ENCODE measurements at places on chromosomes 1 and 21. TPM values are rescaled to one million over a fixed set of nuclear protein-coding genes. Genes with fewer than 3 reads are reported as not detected.
A peak's percentile ranks its signal among the peaks of the same experiment; 100 is the strongest.

Gene NBPF3
- 1.0 TPM for total RNA-seq

Gene ITLN1
- not detected for total RNA-seq

Gene SCCPDH
- 12.2 TPM for total RNA-seq

GRCh38 chr1:24964811-24965570 is 34.9 kb upstream of the RUNX3 start:
- peak; percentile 91 for DNase-seq

GRCh38 chr21:44983421-44984206 is 43.8 kb downstream of the SLX9 start:
- no peak for DNase-seq

DNA sequence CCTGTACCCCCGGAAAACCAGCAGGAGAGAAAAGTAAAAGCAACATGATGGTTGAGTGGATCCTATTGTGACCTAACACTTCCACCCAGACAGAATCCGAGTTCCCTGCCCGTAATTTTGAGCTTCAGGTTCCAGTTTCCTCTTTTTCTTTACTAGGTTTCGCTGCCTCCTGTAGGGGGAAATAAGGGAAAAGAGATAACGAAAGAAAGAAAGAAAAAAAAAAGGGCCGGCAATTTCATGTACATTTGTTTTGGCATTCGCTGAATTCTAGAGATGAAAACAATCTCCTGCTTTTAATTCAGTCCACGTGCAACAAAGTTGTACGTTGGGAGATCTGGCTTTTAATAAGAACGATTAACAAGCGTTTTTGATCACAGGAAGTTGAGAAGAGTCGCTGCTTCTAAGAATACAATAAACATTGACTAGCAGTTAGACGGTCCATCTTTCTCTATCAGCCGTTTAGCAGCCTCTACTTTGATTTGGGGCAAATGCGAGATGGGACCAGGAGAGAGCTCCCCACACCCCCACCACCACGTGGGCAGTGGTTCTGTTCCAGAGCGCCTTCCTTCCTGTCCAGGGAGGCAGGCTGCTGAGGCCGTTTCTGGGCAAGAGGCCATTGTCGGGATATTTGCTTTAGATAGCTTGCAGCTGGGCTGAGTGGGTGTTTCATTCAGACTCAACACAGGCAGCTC is 155.9 kb upstream of the RUNX1 start:
- peak; percentile 54 for DNase-seq

DNA sequence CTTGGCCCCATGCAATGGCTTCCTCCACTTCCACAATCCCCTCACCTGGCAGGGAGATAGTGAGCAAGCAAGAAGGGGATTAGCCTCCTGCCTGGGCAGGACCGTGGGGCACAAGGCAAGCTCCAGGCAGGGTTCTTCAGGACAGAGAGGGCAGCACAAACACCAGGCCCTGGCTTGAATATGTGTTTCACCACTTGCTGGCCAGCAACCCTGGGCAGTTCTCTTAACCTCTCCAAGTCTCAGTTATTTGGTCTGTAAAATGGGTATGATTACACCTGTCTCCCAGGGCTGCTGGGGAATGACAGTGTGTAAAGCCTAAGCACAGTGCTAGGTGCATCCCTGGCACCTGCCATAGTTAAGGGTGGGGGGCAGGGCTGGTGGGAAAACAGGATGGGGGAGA is 31.9 kb downstream of the H3-3A start:
- DNase-seq, result no peak

DNA sequence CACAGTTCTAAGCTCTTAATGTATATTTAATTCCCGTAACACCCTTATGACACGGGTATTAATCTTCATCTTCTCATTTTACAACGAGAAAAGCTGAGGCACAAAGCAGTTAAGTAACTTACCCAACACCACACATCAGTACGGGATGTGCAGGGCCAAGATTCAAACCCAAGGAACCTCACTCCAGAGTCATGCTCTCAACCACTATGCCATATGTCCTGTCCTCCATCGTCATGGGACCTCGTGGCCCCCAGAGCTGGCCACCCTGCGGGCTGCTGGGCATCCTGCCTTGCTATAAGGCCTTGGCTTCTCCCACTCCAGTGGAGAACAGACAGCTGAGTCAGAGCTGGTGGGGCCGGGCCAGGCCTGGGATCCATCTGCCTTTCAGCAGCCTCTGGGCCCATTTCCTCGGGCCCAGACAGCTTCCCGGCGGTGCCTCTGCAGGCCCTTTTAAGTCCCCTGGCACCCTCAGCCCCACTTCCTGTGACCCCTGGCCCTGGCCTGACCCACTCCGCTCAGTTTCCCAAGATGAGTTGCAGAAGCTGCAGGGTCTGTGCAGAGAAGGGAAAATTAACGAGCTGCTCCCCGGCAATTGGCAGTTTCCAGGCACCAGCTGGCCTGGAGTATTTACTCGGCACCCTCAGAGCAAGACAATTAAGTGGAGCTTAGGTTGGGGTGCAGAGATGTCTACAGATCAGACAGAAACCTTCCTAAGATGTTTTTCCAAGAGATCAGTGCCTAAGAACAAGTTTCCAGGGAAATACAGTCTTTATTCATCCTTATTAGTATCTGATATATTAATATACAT is 98.2 kb downstream of the EPHB2 start:
- no peak for DNase-seq

- peak; percentile 13 for DNase-seq
Measured at GRCh38 chr1:182069028-182069466, 7.5 kb upstream of the ZNF648 start.

DNA sequence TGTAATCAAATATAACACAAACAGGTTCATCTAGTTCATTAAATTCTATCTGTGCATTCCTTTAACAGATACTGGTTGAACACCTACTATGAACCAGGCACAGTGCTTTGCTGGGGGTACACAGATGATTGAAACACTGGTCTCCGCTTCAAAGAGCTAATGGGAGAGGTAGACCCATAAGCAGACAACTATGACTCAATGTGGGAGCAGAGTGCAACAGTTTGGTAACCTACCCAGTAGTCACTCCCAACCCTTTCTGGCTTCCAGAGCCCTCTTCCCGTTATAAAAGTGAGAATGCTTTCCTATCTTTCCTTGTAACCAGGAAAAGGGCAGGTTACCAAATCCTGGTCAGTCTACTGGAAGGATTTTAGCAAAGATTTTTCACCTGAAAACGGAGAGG is 8.0 kb upstream of the ETV3 start:
- DNase-seq, result no peak

DNA sequence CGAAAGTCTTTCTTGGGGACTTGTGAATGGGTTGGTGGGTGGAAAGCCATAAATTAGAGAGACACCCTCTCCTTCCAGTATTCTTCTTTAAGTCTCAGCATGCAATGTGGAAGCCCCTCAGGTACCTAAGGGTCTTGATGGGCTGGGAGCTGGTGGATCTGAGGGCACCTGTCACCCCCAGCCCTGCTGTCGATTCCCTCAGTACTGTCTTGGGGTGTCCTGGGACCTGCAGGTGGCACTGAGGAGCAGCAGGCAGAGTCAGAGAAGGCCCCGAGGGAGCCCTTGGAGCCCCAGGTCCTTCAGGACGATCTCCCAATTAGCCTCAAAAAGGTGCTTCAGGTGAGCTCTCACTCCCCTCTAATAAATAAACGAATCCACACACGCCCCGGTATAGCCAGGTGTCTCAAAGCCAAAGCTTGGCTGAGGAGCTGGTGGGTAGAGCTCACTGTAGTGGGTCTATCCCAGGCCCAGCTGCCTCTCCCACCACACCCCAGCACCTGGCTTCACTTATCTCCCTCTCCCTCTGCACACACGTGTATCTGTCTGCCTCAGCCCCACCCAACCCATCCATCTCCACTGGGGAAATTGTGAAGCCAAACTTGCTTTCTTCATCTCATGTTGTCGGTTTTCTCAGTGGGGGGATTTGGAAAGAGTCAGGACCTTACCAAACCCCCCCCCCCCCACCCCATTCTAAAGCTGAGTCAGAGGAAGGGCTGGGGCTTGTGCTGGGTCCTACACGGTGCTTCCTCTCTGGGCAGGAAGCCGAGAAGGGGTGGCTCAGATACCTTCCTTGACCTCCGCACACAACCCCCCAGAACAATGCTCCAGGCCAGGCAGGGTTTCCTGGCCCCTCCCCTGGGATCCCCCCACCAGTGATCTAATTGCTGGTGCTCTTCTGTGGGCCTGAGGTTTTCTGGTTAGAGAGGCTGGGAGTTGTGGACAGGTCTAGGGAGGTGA is 1.6 kb downstream of the ADAM15 start:
- DNase-seq, result peak; percentile 48

- DNase-seq, result no peak
Measured at GRCh38 chr1:95017775-95018174, 55.0 kb downstream of the ALG14 start.

GRCh38 chr1:151964510-151964909 is 29.1 kb downstream of the S100A10 start:
- no peak for DNase-seq

DNA sequence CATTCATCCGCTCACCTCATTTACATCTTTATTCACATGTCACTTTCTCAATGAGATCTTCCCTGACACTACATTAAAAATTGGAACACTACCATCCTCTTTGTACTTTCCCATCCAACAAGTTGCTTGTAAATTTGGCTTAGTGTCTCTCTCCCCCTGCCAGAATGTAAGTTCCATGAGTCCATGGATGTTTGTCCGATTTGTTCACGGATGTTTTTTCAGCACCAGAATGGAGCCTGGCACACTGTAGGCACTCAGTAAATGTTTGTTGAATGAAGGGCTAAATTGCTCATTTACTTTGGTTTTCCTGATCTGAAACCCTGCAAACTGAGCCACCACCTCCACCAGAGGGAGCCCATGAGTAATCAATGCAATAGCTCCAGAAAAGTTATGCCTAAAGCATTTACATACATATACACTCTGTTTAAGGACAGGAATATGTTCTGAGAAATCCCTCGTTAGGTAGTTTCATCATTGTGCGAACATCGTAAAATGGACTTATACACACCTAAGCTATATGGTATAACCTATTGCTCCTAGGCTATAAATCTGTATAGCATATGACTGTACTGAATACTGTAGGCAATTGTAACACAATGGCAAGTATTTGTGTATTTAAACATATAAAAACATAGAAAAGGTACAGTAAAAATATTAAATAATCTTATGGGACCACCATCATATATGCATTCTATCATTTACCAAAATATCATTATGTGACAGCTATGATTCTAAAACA is 2.8 kb upstream of the EYA3 start:
- peak; percentile 87 for DNase-seq

DNA sequence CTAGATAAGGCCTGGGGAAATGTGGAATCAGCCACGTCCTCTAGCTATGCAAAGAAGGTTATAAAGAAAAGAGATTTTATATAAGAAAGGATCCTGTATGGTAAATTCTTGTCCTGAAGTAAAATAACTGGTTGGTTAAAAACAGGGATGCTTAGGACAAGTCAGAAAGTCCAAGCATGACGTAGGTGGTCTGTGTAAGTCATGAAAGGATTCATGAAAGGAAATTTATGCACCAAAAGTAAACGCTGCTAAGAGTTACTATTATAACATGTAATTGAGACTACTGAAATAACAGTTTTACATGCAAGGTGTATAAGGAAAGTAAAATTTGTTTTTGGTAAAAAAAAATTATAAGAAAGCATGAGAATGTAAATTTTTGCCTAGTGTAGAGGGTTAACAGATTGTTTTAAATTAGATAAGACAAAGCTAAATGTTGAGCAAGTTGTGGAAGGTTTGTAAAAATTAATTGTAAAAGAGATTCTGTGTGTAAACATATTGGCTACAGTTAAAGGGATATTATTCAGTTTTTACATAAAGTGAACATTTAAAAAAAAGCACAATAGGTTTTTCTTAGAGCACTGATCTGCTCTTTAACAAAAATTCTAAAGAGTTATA is 43.9 kb downstream of the PIGK start:
- DNase-seq, result peak; percentile 53
